Stimulated activated CD8-positive, alpha-beta memory T cell treated with anti-CD3 and anti-CD28 coated beads, Interleukin-2, amount 100 ng/mL, for 1 hour (primary cell): ENCODE measurements at places on chromosomes 4 and X.

DNA sequence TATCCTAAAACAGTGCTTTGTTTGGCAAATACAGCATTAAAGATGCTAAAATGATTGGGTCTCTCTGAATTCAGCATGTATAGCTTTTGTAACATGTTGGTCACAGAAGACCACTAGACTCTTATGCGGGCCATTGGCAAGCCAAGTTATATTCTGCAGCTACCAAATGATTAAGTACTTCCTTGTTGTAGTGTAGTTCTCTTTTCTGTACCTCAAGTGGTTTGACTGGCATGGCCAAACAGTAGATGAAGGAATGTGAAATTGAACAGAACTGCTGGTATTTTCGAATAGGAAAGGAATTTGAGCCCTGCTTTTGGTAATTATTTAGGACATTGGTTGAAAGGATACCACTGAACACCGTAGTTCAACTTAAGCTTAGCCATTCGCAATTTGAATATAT is 193.9 kb upstream of the GPC4 start:
- DNase-seq, result no peak

DNA sequence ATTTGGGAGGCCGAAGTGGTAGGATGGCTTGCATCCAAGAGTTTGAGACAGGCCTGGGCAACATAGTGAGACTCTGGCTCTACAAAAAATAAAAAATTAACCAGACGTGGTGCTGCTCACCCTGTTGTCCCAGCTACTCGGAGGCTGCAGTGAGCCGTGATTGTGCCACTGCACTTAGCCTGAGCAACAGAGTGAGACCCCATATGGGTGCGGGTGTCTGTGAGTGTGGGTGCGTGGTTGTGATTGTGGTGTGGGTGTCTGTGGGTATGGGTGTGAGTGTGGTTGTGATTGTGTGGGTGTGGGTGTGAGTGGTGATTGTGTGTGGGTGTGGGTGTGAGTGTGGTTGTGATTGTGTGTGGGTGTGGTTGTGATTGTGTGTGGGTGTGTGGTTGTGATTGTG is 114.6 kb downstream of the UBE2K start:
- DNase-seq, result no peak

GRCh38 chr4:20383283-20383682 is 131.6 kb downstream of the SLIT2 start:
- DNase-seq, result no peak

- DNase-seq, result no peak
Observed at GRCh38 chr4:114773339-114773738, 174.7 kb downstream of the UGT8 start.

- DNase-seq, result no peak
Observed at GRCh38 chr4:122050841-122051240, 99.0 kb upstream of the TRPC3 start.

DNA sequence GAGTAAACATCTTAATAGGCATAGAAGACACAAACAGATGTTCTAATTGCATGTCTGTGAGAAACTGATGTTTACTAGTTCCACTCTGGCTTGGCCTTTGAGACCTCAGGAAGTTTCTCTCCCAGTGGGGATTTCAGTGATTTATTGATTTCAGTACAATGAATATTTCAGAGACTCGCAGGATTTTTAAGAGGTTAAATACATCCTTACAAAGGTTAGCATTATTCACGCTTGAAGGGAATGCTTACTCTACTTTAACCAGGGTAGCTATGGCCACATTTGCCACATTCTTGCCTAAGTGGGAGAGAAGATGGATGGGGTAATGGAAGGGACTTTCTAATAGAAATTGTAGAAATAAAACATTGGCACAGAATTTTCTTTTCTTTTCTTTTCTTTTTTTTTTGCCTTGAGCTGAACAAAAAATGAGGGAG is 480.1 kb downstream of the SPRY1 start:
- no peak for DNase-seq

- no peak for DNase-seq
Observed at GRCh38 chrX:72128881-72129280, 2.8 kb downstream of the RTL5 start.

DNA sequence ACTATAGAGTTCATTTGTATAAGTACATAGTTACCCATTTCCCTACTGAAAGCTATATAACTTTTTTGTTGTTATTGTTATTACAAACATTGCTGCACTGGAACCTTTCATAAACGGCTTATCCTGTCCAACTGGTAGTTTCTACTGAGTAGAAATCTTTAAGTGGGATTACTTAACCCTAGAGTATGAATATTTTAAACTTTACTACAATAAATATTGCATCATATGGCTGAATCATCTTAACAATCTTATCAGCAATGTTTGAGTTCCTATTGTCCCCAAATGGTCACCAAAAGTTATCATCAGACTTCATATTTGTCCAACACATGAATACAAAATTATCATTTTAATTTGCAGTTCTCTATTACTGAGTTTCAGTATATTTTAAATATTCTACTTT is 40.5 kb downstream of the LCORL start:
- no peak for DNase-seq

- DNase-seq, result no peak
Observed at GRCh38 chr4:148225639-148226038, 216.6 kb downstream of the NR3C2 start.

GRCh38 chr4:165780735-165781134 is 92.3 kb upstream of the TLL1 start:
- no peak for DNase-seq

DNA sequence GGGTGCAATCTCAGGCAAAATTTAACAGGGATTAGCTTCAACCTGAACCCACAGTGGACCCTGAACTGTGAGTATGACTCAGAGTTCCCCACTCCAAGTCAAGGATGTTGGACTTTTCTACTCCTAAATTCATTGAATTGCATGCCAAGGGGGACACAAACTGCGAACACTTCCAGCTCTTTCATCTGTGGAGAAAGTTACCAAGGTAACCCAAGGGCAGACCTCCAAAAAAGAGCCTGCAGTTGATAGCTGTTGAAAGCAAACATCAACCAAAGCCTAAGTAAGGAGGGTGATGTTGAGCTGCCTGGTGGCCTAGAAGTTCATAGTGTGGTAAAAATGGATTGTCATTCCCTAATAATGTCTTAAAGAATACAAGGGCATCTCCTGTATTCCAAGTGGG is 1242.9 kb downstream of the C4orf33 start:
- no peak for DNase-seq

DNA sequence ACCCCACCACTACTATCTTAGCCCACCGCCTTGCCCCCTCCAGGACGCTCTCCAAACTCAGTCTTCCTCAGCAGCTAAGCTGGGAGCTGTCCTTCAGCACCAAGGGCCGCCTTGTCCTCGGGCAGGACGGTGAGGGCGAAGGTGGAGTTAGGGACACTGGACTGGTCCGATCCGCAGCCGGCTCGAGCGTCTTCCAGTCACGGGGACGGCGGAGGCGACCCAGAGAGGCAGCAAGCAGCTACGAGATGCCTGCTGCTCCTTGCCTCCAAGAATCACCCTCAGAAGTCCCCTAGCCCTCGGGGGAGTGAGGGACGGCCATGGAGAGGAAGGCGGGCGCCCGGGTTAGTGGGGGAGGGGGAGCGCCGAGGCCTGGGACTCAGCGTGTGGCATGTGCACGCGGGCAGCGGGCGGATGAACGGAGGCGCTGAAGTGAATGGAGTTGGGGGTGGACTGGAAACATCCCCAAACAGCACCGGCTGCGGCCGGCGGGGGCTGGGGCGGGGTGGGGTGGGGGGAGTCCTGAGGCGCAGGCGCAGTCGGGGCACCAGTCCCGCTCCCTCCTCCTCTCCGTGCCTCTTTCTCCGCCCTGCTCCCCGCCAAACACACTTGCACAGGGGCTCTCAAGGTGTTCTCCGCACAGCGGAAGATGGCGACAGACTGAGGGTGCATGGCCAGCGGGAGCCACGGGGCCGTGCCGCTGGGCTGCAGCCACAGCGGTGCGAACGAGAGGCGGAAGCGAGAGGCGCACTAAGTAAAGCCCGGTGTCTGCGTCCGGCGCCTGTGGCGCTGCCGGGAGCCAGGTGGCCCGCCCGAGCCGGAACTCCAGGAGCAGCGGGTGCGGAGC is at the start of gene NALF2:
NALF2 (plus strand) TSS at position 545 of the 844 bp plus-strand sequence. CDS start 957 bp downstream, outside the sequence.
- DNase-seq, result no peak

DNA sequence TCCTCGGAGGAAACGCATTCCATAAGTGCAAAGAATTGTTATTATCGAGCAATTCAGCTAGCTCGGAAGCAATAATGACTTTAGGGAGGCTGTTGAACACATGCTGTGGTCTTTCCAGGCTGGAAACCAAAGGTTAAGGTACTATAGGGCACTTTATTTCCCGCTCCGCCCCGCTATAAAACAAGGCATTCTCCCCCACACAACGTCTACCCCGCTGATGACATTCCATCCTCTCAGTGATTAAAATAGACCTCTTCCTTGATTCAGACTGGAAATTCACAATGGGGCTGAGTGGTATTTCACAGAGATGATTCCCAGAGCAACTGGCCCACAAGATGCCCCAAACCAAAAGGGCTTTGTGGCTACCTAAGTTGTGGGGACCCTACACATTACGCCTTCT is 196.4 kb downstream of the STIM2 start:
- DNase-seq, result no peak
